Activated naive CD8-positive, alpha-beta T cell treated with anti-CD3 and anti-CD28 coated beads for 36 hours (primary cell): ENCODE measurements at places on chromosomes 12 and 14. TPM values are rescaled to one million over a fixed set of nuclear protein-coding genes. Genes with fewer than 3 reads are reported as not detected.
A peak's percentile ranks its signal among the peaks of the same experiment; 100 is the strongest.

DNA sequence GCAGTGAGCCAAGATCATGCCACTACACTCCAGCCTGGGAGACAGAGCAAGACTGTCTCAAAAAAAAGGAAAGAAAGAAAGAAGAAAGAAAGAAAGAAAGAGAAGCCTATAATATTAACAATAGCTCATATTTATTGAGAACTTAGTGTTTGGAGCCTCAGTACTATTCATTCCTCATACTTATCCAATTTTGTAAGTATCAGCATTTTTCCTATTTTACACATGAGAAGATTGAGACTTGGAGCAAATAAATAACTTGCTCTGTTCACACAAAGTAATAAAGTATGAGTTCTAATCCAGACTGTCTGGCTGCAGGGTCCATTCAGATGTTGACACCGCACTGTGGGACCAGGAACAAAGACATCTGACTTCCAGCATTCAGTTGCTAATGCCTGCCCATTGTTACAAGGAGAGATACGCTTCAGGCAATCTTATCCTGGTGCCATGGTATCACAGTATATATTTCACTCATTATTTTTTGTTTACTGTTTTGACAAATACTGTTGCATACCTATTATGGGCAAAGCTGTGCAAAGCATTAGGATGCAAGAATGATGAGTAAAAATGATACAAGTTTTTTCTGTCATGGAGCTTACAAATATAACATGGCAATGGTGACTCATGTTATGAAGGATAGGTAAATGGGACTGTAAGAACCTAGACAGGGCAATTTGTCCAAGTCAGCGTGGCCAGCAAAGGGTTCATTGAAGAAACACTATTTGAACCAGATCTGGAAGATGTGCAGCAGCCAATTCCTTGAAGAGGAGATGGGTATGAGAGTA, 21.4 kb upstream of the TMTC2 start:
- H3K36me3 ChIP-seq = no peaks in the 10 kb centered on the region
- peaks cover 4% of the 10 kb centered on the region for H3K4me1 ChIP-seq
- no peak overlapping the region for H3K4me3 ChIP-seq
- no peak overlapping the region for H3K27ac ChIP-seq

Gene BMP4
- total RNA-seq = not detected

Gene PCED1B
- 117 TPM for total RNA-seq

Gene AKAP3
- total RNA-seq = 2.1 TPM

DNA sequence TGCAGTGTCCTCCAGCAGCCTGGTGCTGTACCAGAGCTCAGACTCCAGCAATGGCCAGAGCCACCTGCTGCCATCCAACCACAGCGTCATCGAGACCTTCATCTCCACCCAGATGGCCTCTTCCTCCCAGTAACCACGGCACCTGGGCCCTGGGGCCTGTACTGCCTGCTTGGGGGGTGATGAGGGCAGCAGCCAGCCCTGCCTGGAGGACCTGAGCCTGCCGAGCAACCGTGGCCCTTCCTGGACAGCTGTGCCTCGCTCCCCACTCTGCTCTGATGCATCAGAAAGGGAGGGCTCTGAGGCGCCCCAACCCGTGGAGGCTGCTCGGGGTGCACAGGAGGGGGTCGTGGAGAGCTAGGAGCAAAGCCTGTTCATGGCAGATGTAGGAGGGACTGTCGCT, 15.2 kb downstream of the C12orf43 start:
- H3K27ac ChIP-seq = peak overlapping the region; percentile 20
- H3K36me3 ChIP-seq = peaks cover 11% of the 10 kb centered on the region
- no peak for DNase-seq
- H3K27me3 ChIP-seq = no peaks in the 10 kb centered on the region
- no peak overlapping the region for H3K4me3 ChIP-seq
- peaks cover 1% of the 10 kb centered on the region for H3K4me1 ChIP-seq
